ENCODE measurements at places on chromosomes 3 and 15.

DNA sequence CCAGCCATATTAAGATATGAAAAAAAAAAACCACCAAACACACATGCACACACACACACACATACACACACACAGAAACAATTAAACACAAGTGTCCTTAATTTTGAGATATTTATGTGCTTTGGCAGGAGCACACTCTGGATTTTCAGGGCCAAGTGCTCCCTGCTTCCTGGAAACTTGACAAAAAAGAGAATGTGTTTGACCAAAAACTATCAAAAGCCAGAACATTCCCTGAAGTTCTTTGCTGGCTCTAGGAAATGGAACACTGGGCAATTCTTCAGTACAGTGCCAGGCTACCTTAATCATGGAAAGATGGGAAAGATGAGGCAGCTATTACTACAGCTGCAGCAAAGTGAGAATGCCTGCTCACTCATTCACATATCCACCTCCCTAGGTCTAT lies 44.6 kb downstream of the P3H2 start:
- DNase-seq: no peak

GRCh38 chr3:193970773-193971206 lies 165.2 kb upstream of the HES1 start:
- DNase-seq: no peak

DNA sequence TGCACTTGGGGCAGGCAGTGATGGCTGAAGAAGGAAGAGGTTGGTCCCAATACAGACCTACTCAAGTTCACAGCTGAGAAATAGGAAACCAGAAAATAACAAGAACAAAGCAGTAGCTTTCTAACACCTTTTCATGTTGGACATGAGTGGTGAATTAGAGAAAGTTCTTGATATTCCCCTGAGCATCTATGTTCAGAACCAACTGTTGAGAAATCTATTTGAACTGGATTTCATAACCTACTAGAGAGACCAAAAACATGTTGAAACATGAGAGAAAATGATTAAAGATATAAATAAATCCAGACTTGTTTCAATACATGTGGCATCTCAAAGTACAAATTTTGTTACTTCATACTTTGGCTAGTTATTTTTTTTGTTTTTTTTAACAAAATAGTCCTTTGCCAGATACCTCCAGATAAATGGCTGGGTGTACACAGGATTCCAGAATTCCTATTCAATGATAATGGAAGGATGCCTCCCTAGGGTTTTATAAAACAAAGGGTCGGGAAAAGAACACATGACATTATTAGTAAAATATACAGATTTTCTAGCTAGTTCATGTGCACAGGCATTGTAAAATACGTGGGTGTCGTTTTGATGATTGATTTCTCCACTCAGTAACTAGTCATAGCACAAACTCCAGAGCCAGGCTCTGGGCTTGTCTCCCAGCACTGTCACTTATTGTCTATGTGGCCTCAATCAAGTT lies 34.4 kb upstream of the TNFSF10 start:
- DNase-seq: no peak

- DNase-seq: no peak
Measured at GRCh38 chr3:149122721-149123578, 6.5 kb upstream of the HPS3 start.

GRCh38 chr15:44883199-44883877 lies 73.1 kb upstream of the TERB2 start:
- no peak for DNase-seq

- no peak for DNase-seq
Measured at GRCh38 chr3:124841517-124841916, 45.6 kb downstream of the ITGB5 start.

DNA sequence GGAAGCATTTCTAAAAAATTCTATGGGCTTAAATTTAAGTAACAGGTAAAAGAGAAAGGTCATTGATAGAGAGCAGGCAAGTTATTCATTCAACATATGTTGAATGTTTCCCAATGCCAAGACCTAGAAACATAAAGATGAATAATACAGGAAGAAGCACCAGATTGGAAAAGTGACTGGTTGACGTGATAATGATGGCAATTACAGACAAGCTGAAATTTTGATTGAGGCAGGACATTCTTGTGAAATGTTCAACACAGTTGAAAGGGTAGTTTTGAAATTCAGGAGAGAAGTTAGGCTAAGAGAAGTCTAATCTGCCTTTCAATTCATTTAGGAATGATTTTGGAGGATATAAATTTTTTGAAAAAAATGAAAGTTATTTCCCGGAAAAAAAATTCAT lies 536.3 kb upstream of the NAALADL2 start:
- no peak for DNase-seq

Measured in activated T-cell treated with anti-CD3 and anti-CD28 coated beads for 1 hour (primary cell).